ENCODE measurements at places on chromosomes 3 and 15.

DNA sequence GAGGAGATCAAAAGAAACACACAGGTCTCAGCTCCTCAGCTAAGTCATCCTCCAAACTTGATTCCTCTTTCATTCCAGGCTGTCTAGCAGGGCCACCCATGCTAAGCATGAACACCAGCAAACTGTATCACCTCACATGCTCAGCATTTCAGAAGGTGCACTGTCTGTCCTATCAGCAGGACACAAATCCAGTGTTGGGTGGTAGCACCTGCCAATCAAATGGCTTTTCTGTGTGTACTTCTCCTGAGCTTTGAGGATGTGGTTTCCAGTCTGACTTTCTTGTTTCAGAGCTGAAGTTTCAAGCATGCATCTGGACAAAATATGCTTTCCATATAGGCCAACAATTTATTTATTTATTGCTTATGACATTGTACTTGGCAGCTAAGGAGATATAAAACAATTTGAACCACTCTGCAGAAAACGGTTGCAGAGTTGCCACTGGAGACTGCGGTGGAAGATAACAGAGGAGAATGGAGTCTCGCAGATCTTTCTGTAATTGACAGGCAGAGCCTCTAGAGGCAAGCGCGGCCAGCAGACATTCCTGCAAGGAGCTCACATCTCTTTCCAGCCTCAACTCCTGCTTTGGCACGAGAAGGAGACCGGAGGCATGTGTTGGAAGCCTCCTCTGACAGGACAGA is 167.1 kb upstream of the WNT5A start:
- DNase-seq = no peak

- DNase-seq = no peak
These were observed 157.6 kb downstream of the UACA start for GRCh38 chr15:70605606-70606410.

- no peak for DNase-seq
These were observed 474.7 kb upstream of the SUCLG2 start for GRCh38 chr3:68129065-68129464.

DNA sequence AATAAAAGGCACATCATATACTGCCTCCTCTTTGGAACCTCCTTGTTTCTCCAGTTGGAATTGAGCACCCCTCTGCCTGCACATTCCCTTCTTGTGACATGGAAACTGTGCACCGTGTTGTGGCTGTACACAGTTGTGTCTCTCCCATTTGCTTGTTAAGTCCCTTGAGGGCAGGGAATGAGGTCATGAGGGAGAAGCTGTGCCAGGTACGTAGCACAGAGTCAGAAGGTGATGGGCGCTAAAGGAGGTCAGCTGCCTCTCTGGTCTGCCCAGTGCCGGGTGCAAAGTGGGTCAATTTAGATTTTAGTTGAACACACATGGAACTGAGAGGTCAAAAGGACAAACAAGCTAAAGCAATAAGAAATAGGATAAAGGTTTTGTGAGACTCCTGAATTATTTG is 124.4 kb downstream of the FAM43A start:
- DNase-seq = no peak

GRCh38 chr3:28232659-28233058 is 8.8 kb upstream of the CMC1 start:
- DNase-seq = no peak

DNA sequence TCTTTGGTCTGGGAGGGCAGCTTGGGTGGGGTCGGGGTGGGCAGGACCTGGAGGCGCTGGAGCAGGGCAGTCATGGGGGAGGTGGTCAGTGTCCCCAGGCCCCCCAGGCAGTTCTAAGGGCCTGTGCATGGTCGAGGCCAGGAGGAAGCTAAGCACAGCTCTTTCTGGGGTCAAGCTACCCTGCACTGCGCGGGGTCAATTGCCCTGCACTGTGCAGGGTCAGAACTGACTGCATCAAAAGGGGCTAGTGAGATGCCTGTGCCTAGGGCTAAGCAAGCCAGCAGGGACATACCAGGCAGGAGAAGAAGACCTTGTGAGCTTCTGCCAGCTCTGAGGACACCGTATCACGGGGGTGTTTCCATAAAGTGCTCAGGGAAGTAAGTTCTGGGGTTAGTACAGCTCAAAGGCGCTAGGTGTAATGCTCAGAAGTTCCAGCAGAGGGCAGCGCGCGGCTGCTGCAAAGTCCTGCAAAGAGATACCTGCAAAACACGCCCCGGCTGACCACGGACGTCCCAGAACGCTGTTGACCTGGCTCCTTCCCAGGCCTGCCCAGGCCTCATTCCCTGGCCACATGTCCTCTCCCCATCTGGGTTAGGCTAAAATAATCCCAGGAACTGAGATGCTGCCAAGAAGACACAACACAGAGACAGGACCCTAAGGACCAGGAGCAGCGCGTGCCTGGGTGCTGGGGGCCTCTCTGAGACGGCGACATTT is 18.8 kb upstream of the IQSEC1 start:
- DNase-seq = no peak

DNA sequence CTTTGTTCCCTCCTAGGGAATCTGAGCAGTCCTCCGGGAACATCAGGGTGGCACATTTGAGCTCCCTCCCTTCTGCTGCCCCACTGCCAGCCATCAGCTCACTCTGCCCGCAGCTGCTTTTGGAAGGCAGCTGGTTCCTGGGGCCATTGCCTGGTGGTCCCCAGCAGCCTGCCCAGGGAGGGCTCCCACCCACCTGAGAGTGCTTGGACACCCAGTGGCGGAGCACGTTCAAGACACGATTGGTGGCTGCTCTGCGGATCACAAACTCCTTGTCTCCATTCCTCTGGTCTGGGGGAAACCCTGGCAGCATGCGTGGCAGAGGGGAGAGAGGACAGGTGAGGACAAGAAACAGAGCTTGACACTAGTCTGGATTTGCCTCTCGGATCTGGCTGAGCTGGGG is 53.7 kb upstream of the CTSH start:
- no peak for DNase-seq

- DNase-seq = no peak
These were observed 38.9 kb downstream of the ZFAND6 start for GRCh38 chr15:80098341-80098740.

DNA sequence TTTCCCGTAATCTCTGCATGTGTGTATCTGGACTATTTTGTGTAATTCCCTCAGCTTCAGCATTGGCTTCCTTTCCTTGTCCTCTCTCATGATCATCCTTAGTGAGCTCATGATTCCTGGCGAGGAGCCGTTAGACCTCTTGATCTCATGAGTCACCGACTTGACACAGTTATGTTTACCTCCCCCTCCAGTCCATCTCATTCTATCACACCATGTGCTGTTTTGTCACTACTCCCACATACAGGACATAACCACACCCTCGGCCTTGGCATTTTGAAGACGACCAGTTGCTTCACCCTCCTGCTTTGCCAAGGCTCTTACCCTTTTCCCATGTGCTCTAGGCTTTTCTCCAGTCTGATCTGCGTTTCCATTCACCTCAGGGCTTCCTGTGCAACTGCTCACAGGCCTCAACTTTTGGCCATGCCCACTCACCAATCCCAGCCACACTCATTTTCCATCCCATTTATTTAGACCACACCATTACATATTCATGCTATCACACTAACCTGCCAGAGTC is 41.5 kb downstream of the CP start:
- no peak for DNase-seq

- no peak for DNase-seq
These were observed 4.7 kb upstream of the CALML4 start for GRCh38 chr15:68209735-68210408.

DNA sequence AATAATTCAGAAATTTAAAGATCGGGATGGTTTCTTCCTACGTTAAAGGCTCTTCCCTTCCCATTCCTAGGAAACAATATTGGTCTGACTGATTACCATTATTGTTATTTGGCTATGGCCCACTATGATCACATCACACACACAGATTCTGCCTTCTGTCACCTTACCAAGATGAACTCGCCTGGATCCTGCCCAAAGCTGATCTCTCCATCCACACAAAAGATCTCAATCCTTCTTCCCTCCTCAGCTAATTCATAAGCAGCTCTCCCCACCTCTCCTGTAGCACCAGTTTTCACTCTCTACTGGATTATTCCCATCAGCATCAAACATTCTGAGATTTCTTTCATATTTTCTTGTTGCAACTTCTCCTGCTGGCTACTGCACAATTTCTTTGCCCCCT is 25.0 kb downstream of the PLCL2 start:
- no peak for DNase-seq

DNA sequence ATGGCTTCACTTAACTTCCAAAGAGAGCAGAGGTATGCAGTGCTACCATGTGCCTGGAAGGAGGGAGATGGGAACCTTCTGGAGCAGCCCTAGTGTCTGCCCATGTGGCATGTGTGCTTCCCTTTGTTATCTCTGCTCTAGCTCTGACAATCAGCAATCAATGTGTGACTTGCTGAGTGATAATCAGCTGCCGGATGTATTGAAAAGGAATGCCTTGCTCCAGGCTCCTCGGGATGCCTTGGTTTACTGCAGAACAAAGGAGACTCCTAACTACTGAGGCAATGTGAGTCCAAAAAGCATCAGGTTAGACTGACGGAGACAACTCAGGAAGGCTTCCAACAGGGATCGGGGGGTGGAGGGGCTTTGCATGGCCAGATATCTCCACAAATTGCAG is 36.0 kb upstream of the CORO2B start:
- no peak for DNase-seq

DNA sequence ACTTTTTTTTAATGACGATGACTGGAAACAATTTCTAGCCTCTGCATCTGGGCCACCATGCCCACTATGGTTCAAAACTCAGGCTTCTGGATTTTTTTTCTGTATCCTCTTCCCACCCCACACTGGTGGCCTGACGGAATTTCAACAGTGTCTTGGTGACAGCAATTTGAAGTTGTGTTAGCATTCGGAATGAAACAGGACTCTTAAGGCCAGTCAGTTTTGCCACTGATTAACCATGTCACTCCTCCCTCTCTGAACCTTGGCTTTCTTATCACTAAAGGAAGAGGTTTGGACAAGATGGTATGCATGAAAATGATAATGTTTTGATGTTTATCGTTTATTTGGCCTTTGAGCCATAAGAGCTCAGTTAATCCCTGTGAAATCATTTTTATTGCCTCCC is 41.6 kb upstream of the BDH1 start:
- no peak for DNase-seq

Measured in SIG-M5 (cell line).